ENCODE measurements at places on chromosomes 1 and 21.

DNA sequence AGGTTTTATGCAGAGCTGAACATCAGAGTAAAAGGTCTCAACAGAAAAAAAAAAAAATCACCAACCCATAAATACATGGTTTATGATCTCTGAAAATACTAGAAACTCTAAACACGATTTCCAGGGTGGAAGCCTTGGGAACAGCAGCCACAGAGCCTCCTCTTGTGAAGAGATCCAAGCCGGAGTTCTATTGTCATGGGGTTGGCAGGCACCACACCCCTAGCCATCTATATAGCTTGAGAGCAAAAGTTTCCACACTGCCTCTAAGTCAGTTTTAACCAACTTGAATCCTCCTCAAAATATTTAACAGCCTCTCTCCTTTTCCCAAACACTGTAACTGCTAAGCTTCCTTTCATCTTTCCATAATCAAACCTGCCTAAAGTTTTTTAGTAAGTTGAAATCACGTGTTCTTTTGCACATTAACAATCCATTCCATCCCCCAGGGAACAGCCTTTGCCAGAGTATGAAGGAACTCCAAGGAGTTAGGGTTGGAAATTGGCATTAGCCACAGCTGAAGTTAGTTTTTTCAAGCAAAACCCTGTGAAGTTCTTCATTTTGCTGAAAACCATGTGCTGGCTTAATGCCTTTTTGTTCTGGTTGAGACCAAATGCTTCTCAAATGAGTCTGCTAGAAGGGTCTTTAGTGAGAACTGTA, 13.8 kb upstream of the SEC16B start:
- DNase-seq, result no peak

DNA sequence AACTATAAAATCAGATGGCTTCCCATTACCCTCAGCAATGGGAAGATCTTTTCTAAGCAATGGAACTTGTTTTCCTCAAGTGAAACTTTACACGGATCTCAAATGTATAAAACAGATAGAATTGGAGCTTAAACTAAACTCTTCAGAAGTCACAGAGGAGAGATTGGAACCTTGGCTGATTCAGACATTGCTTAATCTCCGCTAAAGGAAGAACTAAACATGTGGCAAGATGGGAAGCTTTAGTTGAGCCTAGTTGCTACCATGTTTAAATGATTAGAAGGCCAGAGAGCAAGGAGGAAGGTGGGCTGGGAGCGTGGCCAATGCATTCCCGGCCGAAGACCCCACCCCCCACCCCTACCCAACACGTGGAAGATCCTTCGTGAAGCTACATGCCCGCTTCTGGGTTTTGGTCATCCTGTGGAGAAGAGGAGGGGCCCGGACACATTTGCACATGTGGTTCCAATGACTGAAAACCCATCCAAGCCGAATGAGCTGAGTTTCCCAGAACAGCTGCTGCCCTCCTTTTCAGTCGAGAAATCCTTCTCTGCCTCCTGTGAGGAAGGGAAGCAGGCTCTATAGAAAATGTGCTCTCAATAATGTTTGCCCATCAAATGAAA, 164.3 kb downstream of the MIS18A start:
- no peak for DNase-seq

GRCh38 chr1:234780531-234781162, 170.7 kb upstream of the IRF2BP2 start:
- DNase-seq, result no peak

GRCh38 chr1:192491804-192492554, 83.6 kb upstream of the RGS1 start:
- DNase-seq, result no peak

DNA sequence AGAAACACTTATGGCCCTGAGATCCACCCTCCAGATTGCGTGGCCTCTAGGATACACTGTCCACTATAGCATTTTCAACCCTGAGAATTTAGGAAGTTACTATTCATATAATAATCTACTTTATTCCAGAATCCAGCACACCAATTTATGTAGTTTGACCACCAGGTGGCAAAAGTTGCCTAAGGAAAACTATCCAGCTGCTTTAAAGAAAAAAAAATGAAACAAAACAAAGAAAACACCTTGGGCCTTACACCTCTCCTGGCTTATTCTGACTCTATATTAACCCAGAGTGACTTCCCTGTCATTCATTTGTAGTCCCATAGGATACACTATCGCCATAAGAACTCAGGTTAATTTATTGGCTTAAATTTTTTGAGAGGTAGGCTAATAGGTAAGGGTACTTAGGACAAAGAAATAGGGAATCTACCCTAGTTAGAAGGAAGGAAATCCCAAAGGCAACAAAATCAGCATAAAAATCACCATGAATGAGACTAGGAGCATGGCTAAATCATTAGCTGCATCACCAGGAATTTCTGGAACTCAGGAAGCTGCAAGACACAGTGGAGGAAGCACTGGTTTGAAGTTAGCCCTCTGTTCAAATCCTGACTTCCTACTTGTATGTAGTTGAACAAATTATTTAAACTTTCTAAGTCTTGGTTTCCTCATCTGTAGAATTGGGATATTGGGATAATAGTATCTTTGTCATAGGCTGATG, 107.5 kb downstream of the SPAG17 start:
- DNase-seq, result peak; percentile 66

GRCh38 chr1:209529233-209529632, 54.3 kb upstream of the CAMK1G start:
- DNase-seq, result no peak

- no peak for DNase-seq
Observed at GRCh38 chr1:96206451-96206850, 515.1 kb upstream of the PTBP2 start.
